HuH-7 (cell line): ENCODE measurements at places on chromosomes 4 and X.

- DNase-seq: no peak
These were observed 39.3 kb downstream of the EVC start for GRCh38 chr4:5750052-5750945.

GRCh38 chr4:112176596-112176995 lies 31.3 kb downstream of the FAM241A start:
- DNase-seq: no peak

DNA sequence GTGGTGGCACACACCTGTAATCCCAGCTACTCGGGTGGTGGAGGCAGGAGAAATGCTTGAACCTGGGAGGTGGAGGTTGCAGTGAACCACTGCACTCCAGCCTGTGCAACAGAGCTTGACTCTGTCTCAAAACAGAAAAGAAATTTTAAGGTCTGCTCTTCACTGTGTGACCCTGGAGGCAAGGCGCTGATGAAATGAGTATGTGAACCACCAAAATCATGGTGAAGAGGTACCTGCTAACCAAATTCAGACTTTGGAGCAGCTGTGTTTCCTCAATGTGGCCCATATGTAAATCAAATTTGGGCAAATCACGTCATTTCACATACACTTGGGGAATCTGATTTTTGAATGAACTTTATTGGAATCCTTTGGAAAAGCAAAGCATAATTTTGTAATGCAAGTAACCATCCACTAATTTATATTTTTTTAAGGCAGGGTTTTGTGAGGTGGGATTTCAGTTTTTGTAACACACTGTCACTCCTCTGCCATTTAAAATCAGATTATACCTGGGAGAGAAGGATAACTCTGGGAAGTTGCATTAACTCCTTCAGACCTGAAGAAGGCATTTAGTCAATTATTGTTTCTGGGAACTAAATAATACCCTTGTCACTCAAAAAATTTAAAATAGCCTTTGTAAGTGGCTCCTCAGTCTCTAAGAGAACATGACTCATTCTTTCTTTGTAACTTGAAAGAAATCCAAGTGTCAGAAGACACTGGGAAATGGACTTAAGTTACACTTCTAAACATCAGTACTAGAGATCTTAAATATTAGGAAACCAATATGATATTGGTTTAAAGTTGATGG lies 24.0 kb downstream of the DOCK11 start:
- DNase-seq: no peak

DNA sequence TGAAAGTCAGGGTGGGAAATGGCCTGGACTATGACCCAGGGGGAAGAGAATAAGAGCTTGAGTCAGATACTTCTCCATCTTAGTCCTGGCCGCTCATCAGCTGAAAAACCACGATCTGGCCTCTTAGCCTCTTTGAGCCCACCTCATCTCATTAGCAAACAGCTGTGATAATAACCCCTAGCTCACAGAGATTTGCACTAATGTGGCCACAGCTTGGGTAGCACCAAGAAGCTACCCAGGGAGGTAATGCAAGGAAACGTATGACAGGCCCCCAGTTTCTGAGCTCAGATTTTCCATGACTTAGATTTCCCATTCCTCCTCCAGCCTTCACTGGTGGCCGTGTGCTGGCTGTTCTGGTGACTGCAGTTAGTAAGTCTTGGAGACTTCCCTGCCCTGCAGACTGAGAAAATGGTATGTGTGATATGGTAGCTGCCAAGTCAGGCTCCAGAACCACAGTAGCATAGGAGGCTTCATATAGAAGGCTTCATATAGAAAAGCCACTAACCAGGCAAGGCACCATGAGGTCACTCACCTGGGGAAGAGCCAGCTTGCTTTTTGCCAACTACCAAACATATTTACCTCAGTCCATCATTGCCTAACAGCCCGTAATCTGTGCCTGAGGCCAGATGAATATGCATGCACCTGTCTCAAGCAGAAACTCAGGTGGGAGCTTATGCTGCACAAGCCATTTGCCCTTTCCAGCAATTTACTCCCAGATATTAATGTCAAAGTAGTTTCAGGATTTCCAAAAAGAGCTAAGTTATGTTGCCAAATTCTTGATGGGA lies 51.4 kb upstream of the GABRE start:
- DNase-seq: no peak

GRCh38 chrX:25869761-25870160 lies 268.4 kb upstream of the MAGEB18 start:
- DNase-seq: no peak

DNA sequence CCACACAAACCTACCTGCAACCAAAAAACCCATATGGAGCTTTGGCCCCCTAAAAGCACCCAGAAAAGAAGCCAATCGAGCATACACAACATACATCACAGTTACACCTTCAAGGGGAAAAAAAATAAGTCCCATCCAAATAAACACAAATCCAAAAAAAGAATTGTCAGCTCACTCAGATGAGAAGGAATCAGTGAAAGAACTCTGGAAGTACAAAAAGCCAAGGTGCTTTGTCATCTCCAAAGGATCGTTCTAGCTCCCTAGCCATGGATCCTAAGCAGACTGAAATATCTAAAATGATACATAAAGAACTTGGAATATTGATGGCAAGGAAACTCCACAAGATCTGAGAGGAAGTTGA lies 119.2 kb downstream of the NEK1 start:
- DNase-seq: no peak

DNA sequence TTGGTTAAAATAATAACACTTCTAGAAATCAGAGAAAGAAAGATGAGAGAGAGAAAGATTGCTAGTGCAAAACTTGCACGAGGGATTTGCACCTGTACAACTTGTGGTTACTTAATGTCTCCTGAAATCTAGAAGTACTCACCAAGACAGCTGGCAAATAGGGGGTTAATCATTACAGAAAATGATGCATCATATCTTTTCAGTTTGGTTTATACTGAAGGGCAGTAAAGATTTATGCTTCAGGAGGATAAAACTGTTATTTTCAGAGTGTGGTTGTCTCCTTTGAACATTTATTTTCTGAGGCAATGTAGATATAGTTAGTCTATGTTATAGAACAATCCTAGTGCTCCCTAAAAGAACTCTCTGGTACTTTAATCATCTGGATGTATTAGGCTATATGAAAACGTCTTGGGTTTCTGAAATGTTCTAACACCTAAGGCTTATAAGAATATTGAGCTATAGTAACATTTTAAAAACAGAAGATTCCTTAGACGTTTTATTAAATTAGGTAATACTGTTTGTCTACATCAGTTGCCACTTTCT lies 13.3 kb downstream of the ATOH1 start:
- DNase-seq: no peak

GRCh38 chr4:139886798-139887197 lies 221.2 kb downstream of the MGST2 start:
- no peak for DNase-seq

DNA sequence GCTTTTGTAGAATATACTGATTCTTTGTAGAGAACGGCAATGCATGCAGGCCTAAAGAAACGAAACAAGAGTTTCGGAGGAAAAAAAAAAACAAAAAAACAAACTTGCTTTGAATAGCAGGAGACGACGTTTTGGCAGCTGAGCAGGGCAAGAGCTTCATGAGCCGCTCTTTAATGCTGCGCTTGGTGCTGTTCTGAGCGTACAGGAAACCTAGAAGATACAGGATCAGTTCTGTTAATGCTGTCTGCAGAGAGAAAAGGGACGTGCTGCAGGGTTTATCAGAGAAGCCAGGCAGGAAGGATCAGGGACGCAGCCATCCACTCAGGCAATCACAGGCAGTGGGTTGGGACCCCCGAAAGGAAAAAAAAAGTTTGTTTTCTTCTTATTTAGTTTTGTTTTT lies 182.2 kb downstream of the PACRGL start:
- no peak for DNase-seq

DNA sequence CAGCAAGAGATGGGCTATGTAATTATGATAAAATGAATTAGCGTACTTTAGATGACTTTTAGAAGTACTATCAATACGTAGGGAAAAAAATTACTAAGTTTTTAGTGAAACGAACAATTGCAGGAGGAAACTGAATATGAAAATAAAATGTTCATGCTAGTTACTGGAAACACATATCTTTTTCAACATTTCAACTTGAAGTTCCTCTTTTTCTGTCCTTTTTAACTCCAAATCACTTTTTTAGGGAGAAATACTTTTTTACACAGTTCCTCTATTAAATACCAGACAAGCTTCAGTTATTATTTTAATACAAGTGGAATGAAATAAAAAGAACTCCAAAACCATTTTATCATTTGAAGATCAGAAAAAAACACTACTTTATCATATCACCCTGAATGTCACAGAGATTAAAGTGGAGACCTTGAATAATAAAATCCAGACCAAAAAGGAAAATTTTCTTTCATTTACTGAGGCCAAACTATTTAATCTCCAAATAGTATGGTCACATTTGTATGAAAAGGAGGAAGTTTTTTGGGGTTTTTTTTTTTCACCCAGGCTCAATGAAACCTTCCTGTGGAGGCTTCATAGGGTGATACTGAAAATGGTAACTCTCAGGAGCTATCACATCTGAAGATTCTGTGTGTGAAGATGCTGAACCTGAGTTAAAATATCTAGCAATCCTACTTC lies 306.2 kb downstream of the INPP4B start:
- DNase-seq: no peak

- DNase-seq: no peak
These were observed 150.6 kb upstream of the ANKRD50 start for GRCh38 chr4:124863040-124863545.

DNA sequence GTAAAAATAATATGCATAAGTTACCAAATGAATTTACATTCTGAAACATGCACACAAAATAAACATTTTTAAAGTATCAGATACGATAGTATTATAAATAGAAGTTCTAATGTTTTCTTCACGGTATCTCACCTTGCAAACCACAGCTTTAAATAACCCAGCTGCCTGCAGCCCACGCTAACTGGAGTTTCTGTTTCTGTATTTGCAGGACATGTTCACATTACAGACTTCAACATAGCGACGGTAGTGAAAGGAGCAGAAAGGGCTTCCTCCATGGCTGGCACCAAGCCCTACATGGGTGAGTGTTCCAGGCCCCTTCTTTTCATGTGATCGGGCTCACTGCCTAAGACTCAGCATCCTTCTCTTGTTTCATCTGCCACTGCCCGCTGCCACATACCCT lies 291.7 kb downstream of the EVC2 start:
- no peak for DNase-seq

GRCh38 chr4:2059046-2059725 lies at the start of gene NAT8L:
NAT8L (plus strand) TSS chr4:2059327; CDS start chr4:2059512, 185 bp downstream.
- DNase-seq: no peak

DNA sequence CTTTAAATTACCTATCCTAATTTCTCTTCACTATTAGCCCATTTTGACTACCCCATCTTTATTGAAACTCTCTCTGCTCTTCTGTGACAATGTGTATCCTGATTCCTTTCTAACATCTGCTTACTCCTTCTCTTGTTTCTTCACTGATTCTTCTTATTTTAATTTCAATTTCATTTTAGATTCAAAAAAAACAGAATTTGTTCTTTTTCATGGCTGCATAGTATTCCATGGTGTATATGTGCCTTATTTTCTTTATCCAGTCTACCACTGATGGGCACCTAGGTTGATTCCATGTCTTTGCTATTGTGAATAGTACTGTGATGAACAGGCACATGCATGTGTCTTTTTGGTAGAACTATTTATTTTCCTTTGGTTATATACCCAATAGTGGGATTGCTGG lies 120.0 kb upstream of the VAMP7 start:
- no peak for DNase-seq

DNA sequence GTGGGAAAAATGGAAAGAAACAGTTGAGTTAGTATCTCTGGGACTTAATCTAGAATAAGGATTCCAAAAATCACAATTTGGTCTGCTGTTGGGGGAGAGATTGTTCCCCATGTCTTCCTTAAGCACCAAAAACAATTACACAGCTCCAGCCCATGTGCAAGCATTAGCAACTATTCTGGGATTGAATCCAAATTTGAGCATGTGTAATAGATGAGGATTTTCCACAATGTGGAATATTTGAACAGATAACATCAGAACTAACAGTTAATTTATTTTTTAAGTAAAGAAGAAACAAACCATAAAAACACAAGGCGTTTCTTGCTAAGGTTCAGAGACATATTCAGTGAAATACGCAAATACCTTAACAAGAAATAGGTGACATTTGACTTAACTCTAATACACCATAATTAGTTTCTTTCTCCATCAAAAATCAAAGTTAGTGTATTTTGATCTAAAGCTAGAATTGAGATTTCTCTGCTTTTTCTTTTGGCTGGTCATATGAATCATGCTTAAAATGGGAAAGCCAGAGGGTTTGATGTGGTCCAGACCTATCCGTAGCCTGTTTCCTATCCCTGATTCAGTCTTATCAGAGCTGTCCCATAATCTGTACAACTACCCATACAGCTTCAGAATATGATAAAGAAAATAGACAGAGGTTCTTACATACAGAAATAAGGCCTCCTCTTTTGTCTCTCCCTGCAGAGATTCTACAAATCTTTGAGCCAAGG lies 413.4 kb downstream of the PACRGL start:
- DNase-seq: no peak

- no peak for DNase-seq
These were observed 72.3 kb upstream of the KIT start for GRCh38 chr4:54585321-54586000.

DNA sequence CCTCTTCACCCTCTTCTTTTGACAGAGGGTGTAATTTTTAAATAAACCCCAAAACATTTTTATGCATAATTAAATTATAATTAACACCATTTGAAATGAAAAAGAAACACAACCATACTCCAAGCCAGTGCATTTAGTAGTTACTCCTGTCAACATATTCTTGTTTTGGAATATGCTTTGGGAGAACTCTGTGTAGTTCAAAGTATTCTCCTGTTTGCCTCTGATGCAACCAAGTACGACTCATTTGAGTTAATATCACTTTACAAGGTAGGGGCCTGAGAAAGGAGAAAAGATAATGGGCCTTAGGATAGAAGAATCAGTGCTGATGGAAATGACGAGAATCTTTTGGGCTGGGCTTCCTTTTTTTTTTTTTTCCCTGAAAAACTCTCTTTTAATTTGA lies 2.7 kb downstream of the PTPN13 start:
- DNase-seq: no peak

DNA sequence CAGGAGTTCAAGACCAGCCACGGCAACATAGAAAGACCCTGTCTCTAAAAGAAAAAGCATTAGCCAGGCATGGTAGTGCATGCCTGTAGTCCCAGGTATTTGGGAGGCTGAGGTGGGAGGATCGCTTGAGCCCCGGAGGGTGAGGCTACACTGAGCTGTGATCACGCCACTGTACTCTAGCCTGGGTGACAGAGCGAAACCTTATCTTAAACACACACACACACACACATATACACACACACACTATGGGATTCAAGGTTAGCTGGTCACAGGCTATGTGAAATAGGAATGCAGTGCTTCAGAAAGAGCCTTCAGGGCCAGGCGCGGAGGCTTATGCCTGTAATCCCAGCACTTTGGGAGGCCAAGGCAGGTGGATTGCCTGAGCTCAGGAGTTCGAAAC lies 23.5 kb downstream of the NLGN3 start:
- no peak for DNase-seq

- DNase-seq: no peak
These were observed 88.1 kb downstream of the NPFFR2 start for GRCh38 chr4:72119946-72120345.

DNA sequence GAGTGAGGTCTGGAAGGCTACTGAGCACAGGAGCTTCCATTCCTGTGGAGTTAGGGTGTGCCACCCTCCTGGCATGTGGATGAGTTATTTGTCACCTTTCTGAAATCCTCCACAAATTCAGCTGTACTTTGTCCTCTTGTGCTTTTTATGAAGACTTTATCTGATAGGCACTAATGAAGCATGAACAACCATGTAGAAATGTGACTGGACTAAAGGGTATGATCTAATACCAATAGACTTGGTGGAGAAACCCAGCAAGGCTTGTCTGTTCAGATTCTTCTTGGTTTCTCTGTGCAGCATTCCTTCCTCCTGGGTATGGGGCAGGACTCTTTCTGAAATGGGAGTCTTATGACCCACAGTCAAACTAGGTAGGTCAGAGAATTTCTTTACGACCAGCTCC lies 9.6 kb downstream of the NBDY start:
- DNase-seq: no peak
